ENCODE measurements at places on chromosomes 6 and 20.

DNA sequence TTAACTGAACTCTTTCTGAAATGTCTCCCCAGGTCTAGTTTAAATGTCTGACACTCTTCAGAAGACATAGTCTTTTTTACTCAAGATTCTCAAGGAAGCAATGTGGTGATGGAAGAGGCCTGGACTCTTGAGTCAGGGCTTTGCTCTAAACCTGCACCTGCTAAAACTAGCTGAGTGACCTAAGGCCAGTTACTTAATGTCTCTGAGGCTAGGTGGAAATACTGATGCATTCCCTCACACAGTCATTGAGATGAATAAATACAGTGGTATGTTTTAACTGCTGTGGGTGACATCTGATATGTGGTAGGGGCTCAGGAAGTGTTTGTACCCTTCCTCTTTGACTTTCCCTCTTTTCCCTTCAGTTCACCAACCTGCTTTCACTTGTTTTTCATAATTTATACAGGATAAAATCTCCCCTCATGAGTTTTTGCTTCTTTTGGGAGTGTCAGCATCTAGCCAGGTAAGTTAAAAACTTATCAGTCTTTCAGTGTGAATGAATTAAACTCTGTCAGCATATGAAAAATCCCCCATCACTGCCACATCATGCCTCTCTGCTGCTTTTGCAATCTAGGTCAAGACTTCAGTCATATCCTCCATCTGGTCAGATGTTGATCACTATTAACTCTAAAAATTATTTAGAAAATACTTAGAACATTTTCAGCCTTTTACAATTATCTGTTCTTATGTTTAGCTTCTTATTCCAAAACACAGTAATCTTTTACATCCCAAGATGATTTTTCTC is 178.7 kb upstream of the TNFAIP3 start:
- no peak for DNase-seq

DNA sequence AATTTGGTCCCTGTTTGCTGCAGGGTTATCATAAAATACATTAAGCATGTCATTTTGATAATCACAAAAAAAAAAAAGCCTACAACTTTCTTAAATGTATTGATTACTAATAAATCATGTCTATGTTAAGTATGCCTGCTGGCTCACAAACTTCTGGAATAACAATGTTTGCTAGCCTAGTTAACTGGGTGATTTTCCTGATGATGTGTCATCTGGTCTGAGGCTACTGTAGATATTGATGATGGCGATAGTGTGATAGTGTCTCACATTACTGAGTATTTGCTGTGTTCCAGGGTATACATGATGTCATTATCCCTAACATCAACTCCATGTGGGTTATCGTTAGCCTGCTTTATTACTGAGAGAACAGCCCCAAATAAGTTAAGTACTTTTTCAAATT is 86.2 kb upstream of the VSTM2L start:
- DNase-seq, result no peak

GRCh38 chr6:1059596-1059995 is 252.3 kb upstream of the FOXQ1 start:
- no peak for DNase-seq

DNA sequence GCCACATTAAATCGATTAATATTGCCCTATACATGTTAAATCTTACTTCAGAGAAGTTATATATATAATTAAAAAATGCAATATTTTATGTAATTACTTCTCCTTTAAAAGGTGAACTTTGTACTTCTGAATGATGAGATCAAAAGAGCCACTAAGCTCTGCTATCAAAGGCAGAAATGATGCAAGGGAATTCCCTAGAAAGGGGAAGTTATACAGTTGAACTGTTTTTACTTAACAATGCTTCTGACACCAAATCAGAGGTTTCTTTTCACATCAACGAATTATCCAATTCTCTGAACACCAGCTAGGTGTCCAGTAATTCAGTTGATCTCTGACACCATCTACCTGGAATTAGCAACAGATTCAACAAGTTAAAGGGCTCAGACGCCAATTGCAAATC is 319.9 kb upstream of the TSHZ2 start:
- no peak for DNase-seq

- DNase-seq, result no peak
These were observed 270.5 kb downstream of the NRN1 start for GRCh38 chr6:5736016-5736738.

DNA sequence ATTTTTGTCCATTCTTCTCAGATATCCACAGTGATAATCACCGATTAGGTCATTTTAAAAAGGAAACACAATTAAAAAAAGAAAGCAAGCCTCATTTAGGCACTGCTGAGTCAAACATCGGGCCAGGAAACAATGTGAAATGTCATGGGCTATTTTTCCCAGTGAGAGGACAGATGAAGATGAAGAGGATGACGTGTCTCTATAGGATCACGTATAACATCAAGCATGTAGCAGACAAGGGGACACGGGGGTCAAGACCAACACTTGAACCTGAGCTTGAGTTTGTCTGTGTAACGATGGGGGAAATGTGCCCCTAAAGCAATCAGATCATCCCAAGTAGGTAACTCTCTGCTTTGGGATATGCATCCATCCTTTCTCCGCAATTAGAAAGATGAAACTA is 553.2 kb downstream of the CD83 start:
- no peak for DNase-seq

GRCh38 chr20:5088688-5089087 is 31.1 kb downstream of the PCNA start:
- DNase-seq, result no peak

- DNase-seq, result no peak
These were observed 1.3 kb downstream of the CDYL start for GRCh38 chr6:4777394-4777935.

DNA sequence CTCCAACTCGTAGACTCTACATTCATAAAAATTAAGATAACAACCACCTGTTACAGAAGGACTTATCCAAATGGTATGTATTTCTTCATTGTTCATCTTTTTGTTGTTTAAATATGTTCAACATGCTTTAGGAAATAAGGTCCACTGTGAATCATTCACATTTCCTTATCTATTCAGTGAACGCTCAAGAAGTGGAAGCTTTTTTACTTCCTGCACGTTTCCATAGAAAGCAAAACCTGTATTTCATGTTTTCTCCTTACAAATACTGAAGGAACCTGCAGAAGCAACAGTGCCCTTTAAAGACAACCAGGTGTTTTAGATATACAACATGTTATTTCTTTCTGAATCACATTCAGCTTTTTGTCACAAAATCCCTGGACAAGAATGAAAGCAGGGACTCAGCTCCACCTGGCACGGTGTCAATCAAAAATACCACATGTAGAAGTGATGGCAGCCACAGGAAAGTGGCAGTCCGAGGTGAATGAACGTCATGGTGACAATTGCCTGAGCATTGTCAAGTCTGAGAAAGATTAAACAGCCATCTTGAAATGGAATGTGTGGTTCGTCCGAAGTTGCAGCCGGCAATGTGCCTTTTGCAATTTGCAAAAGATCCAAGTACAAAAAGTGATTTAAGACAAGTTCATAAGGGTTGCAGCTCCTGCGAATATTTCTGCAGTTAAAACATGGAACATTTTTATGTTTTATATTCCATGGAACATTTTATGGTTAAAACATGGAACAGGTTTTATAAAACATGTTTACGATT is 66.7 kb upstream of the RIPOR2 start:
- no peak for DNase-seq

- no peak for DNase-seq
These were observed 195.8 kb upstream of the ZNF184 start for GRCh38 chr6:27668442-27669294.

- no peak for DNase-seq
These were observed 174.9 kb downstream of the PLCB1 start for GRCh38 chr20:8306937-8307336.

DNA sequence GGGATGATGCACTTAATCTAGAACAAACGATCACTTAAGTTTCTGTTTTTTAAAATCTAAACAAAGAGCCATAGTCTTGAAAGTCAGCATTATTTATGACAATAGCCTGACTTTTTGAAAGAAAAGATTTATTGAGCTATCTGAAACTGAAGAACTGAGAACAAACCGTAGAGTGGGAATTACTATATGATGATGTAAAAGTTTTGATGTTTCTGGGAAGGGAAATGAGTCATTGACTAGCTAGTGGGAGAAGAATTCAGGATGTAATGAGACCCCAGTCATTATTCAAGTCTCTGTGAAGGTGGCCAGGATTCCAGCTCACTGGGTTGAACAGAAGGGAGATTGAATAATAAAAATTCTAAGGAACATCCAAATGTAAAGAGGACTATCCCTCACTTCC is 83.4 kb upstream of the FABP7 start:
- no peak for DNase-seq

DNA sequence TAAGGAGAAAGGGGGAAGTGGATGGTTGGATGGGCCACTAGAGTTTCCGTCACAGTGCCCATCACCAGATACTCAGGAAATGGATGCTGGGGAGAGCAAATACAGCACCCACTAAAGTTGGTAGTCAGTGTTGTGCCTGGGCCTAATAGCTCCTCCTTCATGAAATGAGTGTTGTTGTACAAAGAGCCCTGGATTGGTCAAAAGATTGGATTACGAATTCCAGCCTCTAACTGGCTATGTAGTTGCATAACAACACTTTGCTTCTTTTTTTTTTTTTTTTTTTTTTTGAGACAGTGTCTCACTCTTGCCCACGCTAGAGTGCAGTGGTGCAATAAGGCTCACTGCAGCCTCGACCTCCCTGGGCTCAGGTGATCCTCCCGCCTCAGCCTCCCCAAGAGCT is 27.4 kb downstream of the KCNG1 start:
- DNase-seq, result no peak

- no peak for DNase-seq
These were observed 199.3 kb downstream of the TFAP2C start for GRCh38 chr20:56828402-56828801.

DNA sequence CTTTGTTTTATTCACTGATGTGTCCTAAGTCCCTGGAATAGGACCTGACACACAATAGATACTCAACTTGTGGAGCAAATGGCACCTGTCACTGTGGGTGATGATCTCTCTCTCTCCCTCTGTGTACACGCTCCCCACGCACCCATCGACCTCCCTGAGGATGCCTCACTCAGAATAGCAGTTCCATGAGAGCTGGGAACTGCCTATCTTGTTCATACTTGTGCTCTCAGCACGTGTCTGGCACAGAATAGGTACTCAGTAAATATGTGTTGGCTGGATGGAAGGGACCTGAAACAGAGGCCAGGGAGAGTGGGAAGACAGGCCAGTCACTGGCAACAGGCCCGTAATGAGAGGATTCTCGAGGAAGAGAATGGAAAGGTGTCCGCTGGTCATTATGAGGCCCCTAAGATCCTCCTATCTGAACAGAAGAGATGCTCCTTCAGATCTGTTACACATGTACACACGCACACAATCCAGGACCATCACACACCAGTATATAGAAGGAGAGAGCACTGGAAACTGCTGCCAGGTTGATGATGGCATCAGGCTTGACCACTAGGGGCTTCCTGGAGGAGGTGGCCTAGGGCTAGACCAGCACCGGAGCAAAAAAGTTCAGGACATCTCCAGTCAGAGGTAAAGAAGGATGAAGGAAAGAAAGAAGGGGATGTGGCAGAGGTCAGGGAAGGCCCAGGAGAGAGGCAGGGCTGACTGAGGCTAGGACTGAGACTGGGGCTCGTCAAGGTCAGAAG is 30.9 kb downstream of the VEGFA start:
- DNase-seq, result no peak

GRCh38 chr6:43007126-43007525 is 6.6 kb downstream of the MEA1 start:
- DNase-seq, result no peak

DNA sequence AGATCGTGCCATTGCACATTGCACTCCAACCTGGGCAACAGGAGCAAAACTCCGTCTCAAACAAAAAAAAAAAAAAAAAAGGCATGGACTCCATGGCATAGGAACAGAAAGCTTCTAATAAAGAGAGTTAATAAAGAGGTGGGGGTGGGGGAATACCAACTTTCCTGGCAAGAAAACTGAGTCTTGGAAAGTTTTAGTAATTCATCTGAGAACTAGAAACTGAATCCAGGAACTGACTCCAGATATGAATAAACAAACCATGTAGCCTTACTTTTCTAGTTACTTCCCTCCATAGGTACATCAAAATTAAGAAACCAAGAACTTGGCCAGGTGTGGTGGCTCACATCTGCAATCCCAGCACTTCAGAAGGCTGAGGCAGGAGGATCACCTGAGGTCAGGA is 38.5 kb downstream of the PTPRT start:
- DNase-seq, result no peak

- no peak for DNase-seq
These were observed 24.1 kb upstream of the UNC93A start for GRCh38 chr6:167266830-167267555.

DNA sequence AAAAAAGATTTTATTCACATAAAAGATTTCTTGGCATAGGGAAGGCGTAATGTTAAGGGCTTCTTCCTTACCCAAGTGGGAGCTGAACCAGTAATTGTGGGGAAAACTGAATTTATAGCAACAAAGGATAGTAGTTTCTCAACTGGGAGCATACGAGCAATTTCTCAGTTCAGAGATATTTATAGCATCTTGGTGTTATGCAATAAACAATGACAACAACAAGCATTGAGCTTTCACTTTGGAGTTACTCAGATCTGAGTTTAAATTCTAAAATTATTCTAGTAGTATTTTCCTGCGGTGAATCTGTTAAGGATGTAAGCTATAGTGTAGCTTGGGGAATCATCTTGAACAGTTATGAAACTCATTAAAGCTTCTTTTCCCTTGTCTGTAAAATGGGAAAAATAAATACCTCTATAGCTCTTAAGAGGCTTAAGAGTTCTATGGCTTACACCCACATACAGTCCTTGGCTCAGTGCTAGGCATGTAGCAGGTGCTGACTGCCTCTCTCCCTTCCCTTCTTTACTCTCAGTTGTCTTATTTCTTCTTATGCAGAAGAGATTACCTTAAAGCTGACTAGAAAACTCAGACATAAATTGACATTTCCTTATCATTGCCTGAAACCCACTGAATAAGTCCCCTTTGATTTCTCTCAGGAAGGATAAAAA is 58.8 kb downstream of the SAMD5 start:
- no peak for DNase-seq

DNA sequence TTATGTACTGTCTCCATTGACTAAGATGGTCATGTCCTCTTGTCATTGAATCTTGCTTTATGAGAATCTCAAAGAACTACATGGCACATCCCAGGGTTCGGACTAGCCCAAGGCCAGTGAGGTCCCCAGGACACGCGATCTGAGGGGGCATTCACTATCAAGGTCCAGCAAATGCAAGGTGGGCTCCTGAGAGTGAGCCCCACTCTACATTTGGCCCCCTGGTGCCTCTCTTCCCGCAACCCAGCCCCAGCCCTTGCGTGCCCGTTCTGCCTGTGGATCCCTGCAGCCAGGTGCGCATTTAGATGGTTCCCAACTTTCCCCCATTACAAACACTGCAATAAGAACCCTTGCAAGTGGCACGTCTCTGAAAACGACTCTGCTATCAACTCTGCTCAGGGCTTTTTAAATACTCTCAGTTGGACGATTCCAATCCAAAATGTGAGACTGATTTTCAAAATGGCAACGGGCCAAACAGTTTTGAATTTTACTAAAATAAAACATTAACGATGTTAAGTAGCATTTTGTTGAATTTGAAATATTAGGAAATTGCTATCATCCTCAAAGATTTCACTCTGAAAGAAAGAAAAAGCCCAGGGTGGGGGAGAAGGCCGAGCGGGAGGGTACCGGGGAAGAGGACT is 59.6 kb downstream of the NFATC2 start:
- no peak for DNase-seq

GRCh38 chr20:43542161-43542560 is 16.7 kb upstream of the SGK2 start:
- DNase-seq, result no peak

GRCh38 chr20:37463726-37464494 is 57.1 kb upstream of the NNAT start:
- DNase-seq, result peak; percentile 51

All from chondrocyte (in vitro differentiated cells).